ENCODE measurements at places on chromosomes 7 and 10.
A peak's percentile ranks its signal among the peaks of the same experiment; 100 is the strongest.

DNA sequence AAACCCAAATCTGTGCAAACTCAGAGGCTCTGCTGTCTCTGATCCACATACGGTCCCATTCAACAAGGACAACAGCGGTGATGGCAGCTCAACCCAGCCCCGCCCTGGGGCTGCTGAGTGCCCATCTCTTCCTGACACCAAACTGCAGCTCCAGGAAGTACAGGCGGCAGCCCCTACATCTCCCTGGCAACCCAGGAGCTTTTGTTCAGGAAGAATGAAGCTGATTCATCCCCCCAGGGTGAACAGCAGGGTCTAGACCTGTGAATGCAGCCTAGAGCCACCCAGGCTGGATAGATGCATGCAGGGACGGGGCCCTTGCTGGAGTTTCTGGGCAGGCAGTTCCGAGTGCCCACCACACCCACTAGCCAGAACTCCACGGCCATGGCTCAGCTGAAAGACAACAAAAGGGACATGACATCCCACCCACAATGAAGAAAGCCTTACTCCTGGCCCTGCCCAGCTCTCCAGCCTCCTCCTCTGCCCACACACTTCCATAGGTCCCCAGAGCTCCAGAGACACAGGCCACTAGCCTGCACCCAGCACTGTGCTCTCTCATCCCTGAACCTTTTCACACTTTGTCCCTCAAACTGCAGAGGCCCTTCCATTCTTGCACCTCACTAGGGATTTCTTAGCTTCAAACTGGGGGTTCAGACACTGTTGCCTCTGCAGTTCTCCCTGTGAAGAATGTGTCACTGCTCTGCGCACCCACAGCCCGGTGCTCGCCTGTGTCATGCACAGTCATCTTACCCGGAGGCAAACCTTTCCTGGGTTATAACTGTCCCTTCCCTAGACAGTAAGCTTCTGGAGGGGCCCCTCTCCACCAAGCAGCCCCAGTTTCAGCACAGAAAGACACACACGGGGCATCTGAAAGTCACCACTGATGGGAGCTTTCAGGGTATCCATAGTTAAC lies 99.1 kb downstream of the GRID1 start:
- no peak for DNase-seq

DNA sequence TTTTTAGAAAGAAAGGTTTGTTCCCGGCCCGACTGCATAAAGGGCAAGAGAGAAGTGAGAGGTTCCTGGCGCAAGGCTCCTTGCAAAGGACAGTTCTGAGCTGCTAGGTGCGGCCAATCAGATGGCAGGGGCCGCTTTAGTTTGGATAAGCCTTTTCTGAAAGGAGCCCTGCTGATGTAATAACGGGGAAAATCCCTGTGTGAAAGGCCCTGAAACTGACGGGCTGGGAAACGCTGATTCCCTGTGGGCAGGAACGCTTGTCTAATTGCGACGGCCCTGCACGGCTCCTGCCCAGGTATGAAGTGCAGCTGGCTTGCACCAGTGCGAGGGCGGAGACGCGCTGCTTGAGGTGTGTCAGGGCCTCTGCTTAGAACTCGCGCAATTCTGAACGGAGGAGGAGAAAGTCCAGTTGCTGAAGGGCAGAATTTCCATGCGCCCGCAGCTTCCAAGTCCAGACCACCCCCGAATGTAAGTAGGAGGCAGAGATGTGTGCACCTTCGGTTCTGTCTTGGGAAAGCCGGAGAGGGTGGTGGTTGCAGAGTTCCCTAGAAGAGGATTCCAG lies 30.5 kb downstream of the TACC2 start:
- DNase-seq: peak; percentile 83

DNA sequence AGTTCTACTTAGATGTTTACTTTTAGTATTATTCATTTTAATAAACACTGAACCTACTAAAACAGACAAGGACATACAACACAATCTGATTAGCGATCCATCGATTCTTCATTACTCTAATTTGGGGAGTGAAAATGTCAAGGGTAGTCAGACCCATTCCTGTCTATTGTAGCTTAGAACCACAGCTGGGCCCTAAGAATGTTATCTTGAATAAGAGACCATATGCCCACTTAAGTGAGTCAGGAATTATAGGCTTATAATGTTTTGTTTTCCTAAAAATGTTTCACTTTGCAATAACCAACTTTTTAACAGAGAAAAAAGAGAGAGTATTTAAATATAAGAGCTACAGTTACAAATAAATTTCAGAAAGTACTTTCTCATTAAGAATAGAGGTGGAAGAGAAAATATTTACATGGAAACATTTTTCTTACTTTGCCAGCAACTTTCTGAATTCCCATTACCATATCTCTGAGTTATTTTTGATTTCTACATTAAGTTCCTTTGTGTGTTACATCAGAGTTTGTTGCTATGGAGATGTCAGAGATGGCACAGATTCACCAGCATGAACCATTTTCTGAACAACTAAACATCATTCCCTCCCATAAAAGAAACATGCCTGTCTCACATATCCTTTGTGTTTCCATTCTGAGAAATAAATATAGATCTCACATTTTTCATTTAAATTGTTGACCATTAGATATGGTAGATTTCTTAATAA lies 75.4 kb upstream of the SLC13A1 start:
- no peak for DNase-seq

DNA sequence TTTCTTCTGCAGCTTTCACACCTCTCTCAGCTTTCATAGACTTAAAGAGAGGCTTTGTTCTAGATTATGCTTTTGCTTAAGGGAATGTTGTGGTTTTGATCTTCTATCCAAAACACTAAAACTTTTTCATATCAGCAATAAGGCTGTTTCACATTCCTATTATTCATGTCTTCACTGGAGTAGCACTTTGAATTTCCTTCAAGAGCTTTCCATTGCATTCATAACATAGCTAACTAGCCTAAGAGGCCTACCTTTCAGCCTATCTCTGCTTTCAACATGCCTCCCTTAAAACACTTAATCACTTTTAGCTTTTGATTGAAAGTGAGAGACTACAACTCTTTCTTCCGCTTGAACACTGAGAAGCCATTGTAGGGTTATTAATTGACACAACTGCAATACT lies 1117.0 kb upstream of the PHF14 start:
- no peak for DNase-seq

DNA sequence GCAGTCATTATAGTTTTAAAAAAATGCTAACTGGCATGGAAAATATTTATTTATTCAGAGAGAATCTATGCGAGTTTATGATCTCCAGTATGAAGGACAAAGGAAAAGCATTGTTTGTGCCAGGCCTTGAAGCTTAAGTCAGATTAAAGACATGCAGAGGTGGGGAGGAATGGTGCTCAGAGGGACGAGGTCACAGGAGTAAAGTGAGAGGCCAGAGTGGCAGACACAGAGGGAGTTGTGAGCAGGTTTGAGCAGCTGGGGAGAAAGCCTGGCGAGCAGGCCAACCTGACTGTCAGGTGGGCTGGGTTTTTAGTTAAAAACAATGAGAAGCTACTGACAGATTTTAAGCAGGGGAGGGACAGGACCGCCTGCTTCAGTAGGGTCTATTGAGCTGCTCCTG lies 6.8 kb upstream of the CCNY start:
- no peak for DNase-seq

DNA sequence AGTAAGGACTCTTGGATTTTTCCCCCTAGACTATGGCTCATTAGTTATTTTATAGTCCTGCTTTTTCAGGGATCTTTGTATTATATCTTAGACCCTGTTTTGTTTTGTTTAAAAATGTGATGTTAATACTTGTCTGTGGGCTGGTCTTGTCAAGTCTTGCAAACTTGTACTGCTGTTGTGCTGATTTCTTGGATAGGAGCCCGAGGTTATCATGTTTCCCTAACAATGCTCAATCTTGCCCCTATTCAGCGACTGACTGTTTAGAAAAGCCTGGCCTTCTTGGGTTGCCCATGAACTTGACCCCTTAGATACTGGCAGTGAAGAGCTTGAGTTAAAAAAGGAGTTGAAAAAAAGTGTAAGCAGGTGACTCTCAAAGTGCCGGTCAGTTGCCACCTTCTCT lies 115.7 kb downstream of the KIAA1217 start:
- DNase-seq: no peak

DNA sequence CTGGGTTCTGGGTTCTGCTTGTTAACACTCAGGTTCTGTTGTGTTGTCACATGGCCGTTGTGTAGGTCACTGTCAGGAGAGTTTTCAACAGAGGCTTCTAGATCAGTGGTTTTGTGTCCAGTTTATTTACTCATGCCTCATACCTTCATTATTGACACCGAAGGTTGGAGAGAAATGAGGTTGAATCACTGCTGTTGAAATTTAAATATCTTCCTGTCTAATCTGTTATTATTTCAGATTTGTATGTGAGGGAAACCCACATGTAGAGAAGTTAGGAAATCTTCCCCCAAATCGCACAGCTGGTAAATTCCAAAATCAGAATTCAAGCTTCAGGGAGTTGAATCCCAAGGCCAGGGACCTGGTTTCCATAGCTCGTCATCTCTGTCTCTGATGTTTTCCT lies 28.3 kb upstream of the KLF6 start:
- DNase-seq: no peak

- DNase-seq: peak; percentile 43
Observed at GRCh38 chr7:152759949-152760853, 649 bp downstream of the ACTR3B start.

- DNase-seq: no peak
Observed at GRCh38 chr7:130290745-130291144, 2.2 kb upstream of the CPA4 start.

- DNase-seq: peak; percentile 38
Observed at GRCh38 chr7:72069263-72069662, 342.9 kb downstream of the CALN1 start.

GRCh38 chr10:126309228-126309883 lies 78.9 kb downstream of the ADAM12 start:
- DNase-seq: no peak

DNA sequence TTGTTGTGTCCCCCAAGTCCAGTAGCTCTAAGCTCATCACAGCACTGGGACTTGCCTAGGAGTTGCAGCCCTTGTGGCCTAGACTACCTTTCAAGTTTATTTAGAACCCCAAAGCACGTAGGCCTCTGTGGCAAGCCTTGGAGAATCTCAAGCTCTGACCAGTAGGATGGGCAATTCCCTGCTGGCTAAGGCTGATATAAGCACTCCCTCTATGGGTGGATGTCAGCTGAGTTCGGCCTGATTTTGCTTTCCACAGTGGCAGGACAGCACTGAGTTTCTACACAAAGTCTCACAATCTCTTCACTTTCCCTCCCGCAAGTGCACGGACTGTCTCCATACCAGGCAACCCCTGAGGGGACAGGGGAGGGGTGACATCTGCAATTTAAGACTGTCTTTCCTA lies 886.4 kb upstream of the LRRN3 start:
- DNase-seq: peak; percentile 60

DNA sequence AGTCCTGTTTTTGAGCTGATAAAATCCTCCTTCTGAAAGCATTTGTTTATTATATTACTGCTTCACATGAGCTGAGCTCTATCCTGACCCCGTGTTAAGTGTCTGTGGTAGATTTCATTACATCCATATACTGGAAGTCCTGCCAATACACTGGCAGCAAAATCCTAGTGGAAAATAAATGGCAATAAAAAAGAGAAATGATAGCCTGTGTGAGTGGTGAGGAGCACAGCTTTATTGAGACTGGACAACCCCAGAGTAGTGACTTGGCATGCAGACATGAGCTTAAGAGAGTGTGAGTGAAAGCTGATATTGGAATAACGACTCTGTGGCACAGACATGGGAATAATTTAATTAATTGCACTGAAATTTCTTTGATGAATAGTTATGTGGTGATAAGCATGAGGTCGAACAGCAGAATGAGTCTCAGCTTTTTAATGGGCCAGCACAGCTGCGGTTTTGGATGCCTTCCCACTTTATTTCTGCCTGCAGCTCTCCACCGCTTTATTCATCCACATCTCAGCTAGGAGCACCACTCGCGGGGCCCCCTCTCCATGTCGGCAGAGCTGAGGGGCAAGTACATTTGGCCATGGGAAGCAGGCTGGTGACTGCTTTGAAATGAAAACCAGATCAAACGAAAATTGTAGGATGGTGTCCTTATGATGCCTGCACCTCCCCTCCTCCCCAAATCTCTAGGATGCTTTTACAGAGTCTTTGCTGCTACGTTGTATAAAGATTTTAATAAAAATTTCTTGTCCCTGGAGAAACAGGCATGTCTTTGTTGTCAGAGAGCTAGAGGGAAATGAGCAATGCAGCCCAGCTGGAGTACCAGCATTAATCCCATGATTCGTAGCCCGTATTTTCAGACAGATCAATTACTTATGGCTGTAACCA lies 494.3 kb downstream of the AUTS2 start:
- no peak for DNase-seq

- no peak for DNase-seq
Observed at GRCh38 chr10:33858326-33858725, 523.9 kb upstream of the NRP1 start.

GRCh38 chr10:75398200-75398691 lies 3.3 kb downstream of the ZNF503 start:
- DNase-seq: no peak

DNA sequence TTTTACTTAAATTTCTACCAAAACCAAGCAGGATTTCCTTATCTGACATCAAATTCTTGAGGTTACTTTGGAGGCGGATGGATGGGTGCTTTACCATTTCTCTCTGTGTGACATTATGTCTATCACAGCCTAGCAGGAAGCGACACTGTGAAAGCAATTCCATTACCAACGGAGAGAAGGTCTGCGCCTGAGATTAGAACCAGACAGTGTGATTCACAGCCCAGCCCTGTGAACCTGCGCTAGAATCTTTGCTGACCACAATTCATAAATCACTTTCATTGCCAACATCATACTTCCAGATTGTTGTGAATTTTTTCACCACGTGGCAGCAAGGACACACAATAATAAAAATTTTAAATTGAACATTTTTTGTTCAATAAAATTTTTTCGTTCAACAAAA lies 126.5 kb downstream of the CUBN start:
- no peak for DNase-seq

GRCh38 chr7:17094963-17095574 lies 203.4 kb upstream of the AHR start:
- DNase-seq: no peak

DNA sequence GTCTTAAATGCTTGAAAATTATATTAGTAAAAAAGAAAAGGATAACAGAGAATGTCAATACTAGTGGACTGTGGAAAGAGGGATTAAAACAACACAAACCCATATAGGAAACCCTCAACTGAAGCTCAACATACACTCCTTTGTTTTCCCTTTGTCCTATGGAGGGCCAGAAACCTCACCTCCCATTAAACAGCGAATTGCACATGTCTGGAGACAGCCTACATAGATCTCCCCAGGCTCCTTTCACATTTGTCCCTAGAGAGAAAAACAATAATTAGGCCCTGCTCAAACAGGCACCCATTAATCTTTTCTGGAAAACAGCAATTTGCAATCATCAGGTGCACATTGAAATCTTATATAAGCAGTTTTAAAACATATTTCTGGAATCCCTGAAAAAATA lies 87.6 kb upstream of the SEMA3D start:
- no peak for DNase-seq

GRCh38 chr10:118843647-118844265 lies 89.0 kb upstream of the CACUL1 start:
- DNase-seq: no peak
